ENCODE measurements at places on chromosomes 7 and 10.

GRCh38 chr10:22030421-22030820 is 26.9 kb upstream of the DNAJC1 start:
- DNase-seq: no peak

DNA sequence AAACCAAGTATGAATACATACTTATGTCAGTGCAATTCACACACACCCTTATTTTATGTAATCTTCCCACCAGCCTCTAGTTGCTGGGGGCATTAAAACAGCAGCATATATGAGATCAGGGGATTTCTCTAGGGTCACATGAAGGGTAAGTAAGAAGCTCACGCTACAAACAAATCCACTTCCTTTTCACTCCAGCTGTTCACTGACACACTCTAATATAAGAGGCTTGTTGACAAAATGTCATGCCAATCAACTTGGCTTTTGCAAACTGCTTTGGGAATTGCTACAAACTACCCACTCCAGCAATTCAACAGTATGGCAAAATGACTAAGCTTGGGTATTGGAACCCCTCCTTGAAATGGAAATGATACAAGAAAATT is 10.3 kb downstream of the FAM3C start:
- DNase-seq: peak; percentile 48

- no peak for DNase-seq
These were observed 14.1 kb upstream of the CRCP start for GRCh38 chr7:66100408-66101050.

DNA sequence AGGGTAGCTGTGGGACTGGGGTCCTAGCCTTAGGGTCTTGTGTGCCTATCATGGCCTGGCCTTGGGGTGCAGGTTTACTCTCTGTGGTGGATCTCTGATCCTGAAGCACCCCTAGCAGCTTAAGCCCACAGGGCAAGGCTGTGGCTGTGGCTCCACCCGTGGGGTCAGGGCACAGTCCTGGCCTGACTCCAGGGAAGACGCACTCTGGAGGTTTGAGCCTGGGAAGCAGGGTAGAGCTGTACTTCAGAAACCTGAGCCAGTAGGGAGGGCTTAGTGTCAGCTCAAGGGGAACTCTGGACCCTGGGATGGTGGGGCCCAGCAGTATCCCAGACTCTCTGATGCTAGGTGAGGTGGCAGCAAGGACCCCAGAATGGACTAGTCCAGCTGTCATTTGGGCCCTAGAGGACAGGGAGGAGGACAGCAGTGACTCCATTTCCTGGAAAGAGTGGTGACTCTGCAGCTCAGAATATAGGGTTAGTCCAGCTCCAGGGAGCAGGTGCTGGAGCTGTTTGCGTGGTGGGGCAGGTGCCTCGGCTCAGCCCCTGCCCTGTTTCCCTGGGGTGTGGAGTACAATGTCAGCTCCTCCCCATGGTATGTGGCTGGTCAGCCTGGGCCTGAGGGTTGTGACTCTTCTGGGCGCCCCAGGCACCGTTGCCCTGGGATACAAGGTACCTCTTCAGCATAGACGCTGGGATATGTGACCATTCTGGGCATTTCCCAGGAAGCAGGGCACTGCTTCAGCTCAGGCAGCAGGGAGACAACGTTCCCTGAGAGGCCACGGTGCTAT is 15.8 kb downstream of the GTPBP4 start:
- DNase-seq: no peak

GRCh38 chr7:51123322-51124019 is 193.1 kb downstream of the COBL start:
- no peak for DNase-seq
